ENCODE measurements at places on chromosomes 3 and 15.

DNA sequence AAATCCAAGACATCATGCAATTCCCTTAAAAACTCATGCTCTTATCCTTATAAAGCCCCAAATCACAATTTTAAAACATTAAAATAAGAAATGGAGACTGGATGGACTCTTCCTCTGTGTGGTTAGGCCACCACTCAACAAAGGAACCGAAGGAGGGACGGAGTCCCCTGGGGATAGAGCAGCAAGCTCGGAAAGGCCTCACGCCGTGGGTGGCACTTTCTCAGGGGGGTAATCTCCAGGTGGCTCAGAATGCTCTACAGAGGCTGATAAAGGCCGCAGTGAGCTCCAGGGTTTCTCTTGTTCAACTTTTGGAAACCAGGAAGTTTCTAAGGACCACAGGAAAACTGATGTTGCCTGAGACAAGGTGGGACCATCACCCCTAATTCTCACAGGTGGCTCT is 23.2 kb downstream of the CCR9 start:
- DNase-seq, result no peak

GRCh38 chr3:192121923-192122322 is 605.4 kb downstream of the FGF12 start:
- no peak for DNase-seq

DNA sequence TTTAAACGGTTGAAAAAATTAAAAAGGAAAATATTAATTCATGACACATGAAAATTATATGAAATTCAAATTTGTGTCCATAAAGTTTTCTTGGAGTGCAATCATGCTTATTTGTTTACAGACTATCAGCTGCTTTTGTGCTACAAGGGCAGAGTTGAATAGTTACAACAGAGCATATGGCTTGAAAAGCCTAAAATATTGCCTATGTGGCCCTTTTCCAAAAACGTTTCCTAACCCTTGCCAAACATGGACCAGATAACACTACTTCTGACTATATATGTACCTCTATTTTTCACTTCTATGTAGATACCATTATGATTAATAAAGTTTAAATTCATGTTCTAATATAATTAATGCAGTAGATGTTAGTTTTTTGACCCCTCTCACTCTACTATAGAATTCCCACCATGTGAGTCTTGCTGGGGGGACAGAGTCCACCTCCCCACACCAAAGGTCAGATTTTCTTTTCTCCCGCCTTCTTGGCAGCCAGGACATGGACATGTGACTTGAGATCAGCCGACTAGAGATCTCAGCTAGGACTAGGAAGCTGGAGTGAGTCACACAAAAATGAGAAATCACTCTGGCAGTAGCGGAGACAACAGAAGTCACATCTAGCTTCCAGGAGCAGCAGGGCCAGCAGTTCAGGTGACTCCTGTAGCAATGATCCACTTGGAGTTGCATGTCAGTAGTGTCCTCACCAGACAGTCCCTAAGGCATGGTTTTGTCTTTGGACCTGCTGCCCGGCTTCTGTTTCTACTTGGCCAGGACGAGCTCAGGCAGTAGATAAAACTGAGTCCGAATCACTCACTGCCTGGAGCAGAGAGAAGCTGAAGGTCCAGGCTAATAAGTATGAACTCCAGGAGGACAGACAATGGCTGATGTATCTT is 22.4 kb downstream of the CIAO2A start:
- DNase-seq, result no peak

GRCh38 chr3:163939926-163940325 is 1138.4 kb downstream of the SI start:
- no peak for DNase-seq

DNA sequence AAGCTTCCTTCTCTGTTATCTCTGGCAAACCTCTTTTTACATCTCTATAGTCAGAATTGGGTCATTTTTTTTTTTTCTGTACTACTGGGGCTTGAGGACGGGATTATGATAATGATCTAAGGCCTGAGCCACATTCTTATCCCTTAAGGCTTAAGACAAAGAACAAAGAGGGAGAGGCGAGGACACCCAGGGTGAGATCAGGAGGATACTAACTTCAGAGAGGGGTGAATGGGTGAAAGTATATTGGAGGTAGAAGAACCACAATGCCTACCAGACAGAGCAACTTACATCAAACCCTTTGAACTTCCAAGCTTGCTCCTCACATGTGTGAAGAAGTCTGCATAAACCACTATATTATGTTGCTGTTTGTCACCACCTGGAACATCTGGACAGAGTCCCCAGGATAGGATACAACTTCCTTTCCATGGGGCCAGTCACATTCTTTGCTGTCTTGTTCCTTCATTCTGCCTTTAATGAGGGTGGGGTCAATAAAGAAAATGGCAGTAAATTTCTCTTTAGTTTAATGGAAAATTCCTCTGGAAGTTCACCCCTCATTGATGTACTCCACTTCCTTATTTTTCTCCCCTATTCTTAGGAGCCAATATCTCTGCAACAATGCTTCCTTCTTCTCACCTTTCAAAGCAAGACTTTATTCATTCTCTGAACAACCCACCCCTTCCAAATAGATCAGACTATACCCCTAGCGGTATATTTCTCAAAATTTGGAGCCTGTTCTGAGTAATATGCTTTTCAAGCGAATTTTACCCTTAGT is 9.1 kb upstream of the PDCD6IP start:
- DNase-seq, result no peak

DNA sequence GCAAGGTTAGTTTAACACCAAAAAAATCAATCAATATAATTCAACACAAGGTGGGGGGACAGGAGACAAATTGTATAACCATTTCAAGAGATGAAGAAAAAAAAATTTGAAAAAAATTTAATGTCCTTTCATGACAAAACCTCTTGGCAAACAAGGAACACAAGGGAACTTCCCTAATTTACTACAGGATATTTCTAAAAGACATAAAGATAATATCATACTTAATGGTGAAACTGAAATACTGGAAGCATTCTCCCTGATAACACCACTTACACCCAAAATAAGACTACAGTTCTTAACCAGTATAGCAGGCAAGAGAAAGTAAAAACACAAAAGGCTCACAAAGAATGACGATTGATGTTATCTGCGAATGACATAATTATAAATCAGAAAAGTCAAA is 44.7 kb downstream of the IFT57 start:
- no peak for DNase-seq

DNA sequence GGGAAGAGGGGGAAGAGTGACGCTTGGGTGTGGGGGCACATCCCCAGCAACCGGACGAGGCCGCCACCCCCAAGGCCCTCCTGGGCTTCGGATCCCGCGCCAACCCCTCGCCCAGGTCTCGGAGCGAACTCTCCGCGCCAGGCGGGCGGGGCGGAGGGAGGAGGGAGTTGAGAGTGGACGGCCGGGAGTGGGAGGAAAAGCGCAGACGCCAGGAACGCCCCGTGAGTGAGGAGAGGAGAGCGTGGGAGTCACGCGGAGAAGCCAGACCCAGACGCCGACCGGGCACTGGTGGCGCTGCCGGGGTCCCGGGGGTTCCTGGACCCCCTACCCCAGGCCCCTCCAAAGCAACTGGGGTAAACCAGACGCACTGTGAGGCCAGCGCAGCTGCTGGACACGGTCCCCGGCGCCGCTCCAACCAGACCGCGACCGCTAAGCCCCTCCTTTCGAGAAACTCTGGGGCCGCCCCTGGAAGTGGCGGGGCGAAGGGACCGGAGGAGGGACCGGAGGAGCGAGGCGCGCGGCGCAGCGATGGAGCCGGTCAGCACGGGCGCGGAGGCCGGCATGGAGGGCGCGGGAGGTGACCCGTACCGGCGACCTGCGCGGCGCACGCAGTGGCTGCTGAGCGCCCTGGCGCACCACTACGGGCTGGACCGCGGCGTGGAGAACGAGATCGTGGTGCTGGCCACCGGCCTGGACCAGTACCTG is at the start of gene EFCC1:
TSS of gene EFCC1 (plus strand) at position 204 of the 705 bp plus-strand sequence. CDS start at position 529, 325 bp downstream.
- DNase-seq, result no peak

DNA sequence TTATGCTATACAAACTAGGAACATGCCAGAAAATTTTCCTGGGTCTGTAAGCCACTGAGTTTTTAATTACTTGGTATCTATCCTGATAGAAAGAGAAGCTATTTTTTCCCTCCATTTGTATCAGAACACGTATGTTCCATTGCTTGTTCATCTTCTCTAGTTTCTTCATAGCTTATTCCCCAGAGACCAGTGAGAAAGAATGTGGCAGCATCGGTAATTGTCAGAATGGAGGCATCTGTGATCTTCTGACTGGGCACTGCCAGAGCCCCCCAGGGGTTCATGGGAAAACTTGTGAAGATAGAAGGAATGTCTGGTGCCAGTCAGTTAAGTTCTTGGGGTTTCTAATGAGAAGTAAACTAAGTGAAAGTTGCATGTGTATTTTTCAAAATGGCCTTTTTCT is 720.2 kb upstream of the GOLIM4 start:
- DNase-seq, result no peak

- DNase-seq, result no peak
These were observed at the start of gene SCG3 for GRCh38 chr15:51681303-51681963. TSS of gene SCG3 (plus strand) at chr15:51681503. CDS start at chr15:51681756, 253 bp downstream.

- DNase-seq, result no peak
These were observed 7.0 kb downstream of the SCAPER start for GRCh38 chr15:76898102-76898501.

GRCh38 chr3:137770066-137770834 is 6.1 kb downstream of the SOX14 start:
- DNase-seq, result no peak

GRCh38 chr15:33425142-33425541 is 114.4 kb downstream of the RYR3 start:
- DNase-seq, result no peak

DNA sequence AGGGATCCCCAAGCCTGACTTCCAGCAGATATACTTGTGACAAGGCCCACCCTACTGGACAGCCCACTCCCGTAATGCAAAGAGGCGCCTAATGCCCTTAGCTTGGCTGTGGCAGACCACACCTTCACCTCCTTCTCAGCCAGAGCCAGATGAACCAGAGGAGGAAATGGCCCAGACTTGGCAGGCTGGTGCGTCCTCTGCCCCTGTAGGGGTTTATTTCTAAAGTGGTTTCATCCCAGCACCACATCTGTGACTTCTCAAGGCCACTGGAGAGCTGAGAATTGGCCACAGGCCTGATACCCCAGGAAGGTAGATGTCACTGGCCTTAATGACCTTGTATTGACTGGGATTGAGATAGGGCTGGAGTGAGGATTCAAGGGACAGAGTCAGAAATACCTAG is 29.5 kb downstream of the BOC start:
- no peak for DNase-seq

- no peak for DNase-seq
These were observed 21.1 kb upstream of the ATP8B4 start for GRCh38 chr15:50140098-50140497.

DNA sequence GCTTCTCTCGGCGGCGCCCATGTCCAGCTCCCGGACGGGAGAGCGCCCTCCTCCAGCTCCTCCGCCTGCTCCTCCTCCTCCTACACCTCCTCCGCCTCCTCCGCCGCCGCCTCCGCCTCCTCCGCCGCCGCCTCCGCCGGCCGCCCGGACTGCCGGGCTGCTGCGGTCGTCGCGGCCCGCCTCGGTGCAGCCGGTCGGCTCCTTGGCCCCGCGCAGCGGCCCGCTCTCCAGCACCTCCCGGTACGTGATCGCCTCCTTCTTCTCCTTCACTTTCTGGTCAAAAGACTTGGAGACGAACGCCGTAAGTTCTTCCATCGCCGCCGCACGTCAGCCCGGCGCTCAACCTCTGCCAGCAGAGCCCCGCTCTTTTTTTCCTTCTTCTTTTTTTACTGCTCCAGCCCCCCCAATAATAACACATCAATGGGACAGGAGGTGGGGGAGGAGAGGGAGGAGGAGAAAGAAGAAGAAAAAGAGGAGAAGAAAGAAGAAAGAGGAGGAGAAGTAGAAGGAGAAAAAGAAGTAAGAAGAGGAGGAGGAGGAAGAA is 438 bp downstream of the SHOX2 start:
- DNase-seq, result no peak

- no peak for DNase-seq
These were observed 10.8 kb downstream of the AP3B2 start for GRCh38 chr15:82698711-82699345.

DNA sequence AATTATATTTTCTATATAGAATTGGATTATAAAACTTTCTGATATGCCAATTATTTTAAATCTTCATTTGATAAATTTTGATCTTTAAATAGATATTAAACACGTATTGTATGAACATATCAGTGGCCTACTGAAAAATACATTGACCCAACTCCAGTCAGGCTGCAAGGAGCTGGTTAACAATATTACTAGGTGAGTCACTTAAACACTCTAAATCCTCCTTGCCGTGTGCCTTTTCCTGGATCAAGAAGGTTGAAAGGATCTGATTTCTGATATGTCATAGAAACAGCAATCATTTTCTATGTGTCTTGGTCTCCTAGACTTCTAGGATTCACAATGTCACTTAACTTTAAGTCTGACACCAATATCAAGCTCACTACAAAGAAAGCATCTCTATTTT is 123.2 kb downstream of the TP63 start:
- DNase-seq, result no peak

DNA sequence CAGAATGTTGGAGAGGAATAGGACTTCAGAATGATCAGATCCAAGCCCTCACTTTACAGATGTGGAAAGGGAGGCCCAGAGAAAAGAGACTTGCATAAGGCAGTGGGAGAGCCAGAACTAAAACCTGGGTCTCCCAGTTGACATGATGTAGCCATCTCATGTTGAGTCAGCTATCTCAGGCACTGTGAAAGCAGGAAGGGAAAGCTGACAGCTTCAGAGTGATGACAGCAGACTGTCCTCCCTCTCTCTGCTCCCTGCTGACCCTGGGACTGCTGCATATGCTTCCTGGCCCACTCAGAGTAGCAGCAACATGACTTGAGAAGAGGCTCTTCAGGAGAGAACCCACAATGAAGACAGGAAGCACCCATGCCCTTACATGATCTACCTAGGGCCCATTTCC is 14.7 kb downstream of the FHIT start:
- peak; percentile 38 for DNase-seq

DNA sequence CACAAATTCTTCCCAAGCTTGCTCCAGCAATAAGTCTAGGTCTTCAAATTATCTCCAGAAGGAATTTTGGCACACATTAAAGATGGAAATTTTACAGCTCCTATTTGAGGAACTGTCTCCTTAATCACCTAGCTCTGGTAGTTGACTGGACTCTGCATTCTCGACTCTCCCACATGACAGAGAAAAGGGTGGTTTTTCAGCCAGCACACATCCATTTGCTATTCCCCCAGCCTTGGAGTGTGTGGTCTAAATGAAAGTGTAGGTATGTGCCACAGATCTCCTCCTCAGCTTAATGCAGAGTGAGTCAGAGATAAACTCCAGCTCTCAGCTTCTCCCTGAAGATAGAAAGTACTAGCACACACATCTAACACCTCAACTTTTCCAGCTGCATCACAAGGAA is 62.2 kb upstream of the ALCAM start:
- DNase-seq, result no peak

GRCh38 chr3:150582620-150583019 is 20.5 kb upstream of the SELENOT start:
- no peak for DNase-seq

DNA sequence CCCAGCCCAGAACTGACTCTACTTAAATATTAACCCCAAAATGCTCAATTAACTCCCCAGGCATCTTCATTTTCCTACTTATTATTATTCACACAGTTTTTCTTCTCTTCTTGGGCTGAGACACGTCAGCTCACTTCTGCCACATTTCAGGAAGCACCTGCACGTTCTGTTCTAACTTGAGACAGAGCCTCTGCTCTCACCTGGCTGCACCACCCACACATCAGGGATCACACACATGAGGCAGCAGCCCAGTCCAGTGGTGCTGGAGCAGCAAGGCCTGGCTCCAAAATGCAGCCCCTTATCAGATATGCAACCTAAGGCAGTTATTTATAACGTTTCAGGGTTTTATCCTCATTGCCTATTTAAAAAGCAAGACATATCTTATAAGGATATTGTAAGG is 127.5 kb downstream of the OSBPL10 start:
- DNase-seq, result no peak
